Iris pigment epithelial cell (primary cell): ENCODE measurements at places on chromosomes 2 and 18.

- no peak for DNase-seq
Measured at GRCh38 chr2:47499621-47500309, 96.8 kb downstream of the MSH2 start.

- DNase-seq, result no peak
Measured at GRCh38 chr2:96916646-96917543, 47.0 kb upstream of the SEMA4C start.

GRCh38 chr2:18510775-18511174, 49.7 kb downstream of the RDH14 start:
- no peak for DNase-seq

DNA sequence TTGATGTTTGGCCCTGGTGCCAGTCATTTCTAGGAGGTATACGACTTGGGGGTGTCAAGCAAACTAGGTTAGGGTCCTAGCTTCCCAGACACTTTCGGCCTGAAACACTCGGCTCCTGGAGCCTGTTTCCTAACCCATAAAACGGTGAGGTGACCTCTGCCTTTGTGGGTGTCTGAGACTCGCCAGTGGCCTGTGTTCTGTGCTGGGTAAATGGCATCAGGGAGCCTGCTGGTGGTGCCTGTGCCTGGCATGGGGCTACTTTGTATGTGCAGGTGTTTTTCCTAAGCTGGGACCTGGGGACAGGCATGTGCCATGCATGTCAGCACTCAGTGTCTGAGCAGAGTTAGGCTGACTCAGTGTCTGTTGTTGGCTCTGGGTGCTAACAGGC, 139.2 kb downstream of the GLI2 start:
- no peak for DNase-seq

DNA sequence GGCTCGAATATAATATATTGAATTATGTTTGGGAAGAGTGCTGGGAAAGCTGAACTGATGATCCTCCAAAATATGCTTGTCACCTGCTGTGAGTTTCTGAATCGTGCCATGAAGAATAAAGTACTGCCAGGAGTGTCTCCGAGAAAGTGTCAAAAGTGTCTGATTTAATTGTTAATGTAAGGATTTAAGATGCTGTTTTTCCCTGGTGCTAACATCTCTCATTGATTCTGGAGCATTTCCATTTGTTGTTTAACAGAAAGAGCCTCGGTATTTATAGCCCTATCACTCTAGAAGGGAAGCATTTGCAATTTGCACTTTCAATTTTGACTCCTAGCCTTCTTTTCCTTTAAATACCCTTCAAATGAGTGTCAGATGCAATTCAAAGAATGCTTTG, 342.2 kb downstream of the RND3 start:
- DNase-seq, result no peak

DNA sequence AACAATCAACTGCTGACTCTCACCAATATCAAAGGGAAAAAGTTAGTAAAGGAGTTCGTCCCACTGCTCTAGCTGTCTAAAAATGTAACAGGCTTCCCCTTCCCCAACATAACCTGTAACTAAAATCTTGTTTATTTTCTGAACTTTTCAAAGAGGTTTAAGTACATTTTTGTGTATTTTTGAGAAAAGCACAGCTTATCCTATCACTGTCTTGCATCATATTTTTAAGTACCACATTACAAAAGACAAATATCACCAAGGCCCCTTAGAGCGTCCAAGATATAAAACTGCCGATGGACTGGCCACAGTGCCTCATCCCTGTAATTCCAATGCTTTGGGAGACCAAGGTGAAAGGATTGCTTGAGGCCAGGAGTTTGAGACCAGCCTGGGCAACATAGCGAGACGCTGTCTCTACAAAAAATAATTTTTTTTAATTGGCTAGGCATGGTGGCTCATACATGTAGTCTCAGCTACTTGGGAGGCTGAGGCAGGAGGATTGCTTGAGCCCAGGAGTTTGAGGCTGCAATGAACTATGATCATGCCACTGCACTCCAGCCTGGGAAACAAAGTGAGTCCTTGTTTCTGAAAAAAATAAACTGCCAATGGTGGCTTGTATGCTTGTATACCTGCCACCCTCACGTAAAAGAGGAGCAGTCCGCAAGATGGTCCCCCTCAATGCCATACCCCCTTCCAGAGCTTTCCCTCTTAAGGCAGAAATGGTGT, 21.2 kb upstream of the LAPTM4A start:
- DNase-seq, result no peak

GRCh38 chr2:201128933-201129505, 13.1 kb downstream of the CFLAR start:
- peak; percentile 87 for DNase-seq

- DNase-seq, result no peak
Measured at GRCh38 chr2:200695191-200695590, 109.4 kb downstream of the AOX1 start.

DNA sequence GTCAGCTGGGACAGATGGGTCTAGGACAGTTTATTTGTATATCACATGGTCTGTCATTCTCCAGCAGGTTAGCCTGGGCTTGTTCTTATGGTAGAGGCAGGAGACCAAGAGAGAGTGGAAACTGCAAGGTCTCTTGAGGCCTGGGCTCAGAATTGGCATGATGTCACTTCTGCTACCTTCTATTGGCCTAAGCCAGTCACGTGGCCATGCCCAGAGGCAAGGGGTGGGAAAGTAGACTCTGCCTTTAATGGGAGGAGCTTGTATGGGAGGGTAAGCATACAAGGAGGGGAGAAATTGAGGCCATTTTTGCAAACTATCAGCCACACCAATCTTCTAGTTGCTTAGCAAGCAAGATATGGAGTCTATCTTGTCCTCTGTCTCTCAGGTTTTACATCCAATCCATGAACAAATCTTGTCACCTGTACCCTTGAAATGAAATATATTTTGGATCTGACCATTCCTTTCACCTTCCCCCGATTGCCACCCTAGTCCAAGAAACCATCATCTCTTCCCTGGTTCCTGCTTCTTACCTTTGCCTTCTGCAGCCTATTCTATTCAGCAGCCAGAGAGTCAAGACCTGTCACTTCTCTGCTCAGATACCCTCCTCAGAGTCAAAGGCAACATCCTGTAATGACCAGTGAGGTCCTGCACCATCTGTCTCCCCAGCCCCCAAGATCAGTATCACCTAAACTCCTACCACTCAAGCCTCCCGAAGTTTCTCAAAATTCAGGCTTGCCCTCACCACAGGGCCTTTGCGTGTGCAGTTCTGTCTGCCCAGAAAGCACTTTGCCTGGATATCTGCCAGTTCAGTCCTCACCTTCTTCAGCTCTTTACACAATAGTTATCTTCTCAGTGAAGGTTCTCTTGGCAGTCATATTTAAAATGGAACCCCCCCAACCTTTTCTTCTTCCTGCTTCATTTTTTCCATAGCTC, 240.0 kb downstream of the LOXHD1 start:
- peak; percentile 7 for DNase-seq

- DNase-seq, result no peak
Measured at GRCh38 chr2:2026252-2026831, 282.0 kb upstream of the PXDN start.

- DNase-seq, result no peak
Measured at GRCh38 chr2:69221512-69221911, 165.5 kb downstream of the GFPT1 start.

DNA sequence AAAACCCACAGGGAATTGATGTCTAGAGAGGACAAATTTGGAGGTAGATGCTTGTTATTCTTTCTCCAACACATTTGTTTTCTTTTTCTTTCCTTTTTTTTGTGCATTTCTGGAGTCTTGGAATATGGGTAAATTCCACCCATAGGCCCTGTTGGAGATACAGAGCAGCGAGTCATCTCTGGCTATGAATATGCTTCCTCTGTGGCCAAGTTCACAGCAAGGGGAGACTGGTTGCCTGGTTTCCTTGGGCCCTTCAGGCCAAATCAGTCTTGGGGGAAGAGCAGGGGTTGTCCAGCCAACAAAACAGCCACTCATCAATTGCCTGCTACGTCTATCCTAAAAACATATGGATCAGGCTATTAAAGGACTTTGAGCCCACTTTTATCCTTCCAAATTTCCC, 27.5 kb downstream of the SP100 start:
- peak; percentile 60 for DNase-seq

- no peak for DNase-seq
Measured at GRCh38 chr2:2158189-2158826, 172.8 kb downstream of the MYT1L start.

GRCh38 chr2:21301871-21302455, 178.2 kb downstream of the TDRD15 start:
- no peak for DNase-seq

DNA sequence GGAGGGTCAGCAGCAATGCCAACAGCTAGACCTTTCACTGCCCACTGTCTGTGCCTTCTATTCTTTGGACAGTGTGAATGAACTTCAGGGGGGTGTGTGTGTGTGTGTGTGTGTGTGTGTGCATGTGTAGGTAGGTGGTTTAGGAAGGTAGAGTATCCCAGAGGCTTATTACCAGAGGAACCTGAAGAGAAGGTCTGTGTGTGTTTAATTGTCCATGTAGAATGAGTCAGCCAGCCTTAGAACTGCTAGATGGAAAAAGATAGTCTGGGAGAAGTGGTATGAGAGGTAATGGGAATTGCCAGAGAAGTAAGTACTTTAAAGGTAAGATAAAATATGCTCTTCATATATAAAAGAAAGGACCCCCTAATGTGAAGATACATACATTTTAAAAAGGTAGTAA, 522.2 kb downstream of the PIK3C3 start:
- DNase-seq, result peak; percentile 2

GRCh38 chr2:119553687-119554344, 9.6 kb downstream of the CFAP221 start:
- DNase-seq, result no peak

GRCh38 chr2:240972636-240973521, 25.5 kb upstream of the SNED1 start:
- no peak for DNase-seq

DNA sequence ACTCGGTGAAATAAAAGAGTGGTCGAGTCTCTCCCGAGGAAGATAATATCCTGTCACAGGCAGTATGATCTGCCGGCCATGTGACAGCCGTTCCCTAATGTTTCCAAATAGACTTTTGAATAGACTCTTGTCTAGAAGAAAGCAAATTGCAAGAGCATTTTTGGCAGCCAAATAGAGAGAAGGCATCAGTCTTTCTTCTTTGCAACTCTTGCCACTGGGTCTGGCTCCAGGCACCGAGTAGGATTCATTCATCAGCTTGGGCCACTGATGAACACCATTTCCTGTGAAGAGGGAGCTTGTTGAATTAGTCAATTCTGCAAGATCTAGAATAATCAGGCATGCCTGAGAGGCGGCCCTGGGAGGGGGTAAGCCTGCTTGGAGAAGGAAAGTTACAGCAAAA, 165.6 kb downstream of the KLHL29 start:
- DNase-seq, result peak; percentile 26

GRCh38 chr2:83665154-83665553, 793.9 kb downstream of the SUCLG1 start:
- no peak for DNase-seq
